ENCODE measurements at places on chromosomes 1 and 21.

- DNase-seq, result no peak
Observed at GRCh38 chr1:80917826-80918225, 882.9 kb upstream of the ADGRL2 start.

DNA sequence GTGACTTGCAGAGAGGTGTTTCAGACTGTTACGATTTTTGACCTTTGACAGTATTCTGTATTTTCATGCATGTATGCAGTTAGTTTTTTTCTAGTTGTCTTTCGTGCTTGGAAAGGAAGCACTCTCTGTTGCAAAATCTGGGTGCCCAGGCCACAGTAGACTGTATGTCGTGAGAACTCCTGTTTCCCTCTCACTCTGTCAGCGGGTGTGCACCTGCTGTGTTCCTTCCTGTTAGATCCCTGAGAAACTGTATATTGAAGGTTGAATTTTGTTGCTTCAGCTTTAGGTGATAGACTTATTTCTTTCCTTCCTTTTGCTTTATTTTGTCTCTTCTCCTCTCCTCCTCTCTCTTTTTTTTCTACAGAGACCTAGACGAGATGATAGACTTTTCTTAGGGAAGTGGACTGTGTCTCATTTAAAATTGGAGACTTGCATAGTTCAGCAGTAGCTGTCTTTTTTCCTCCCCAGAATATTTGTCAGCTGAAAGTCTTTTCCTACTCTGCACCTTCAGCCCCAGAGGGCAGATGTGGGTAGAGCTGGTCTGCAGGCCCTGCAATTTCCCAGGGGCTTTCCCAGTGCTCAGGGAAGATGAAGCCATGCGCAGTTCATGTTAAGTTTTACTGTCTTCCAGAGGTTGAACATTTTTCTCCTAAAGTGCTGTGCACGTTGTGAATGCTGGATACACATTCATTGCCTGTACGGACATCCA, 1.4 kb downstream of the TRAPPC10 start:
- DNase-seq, result peak; percentile 74

GRCh38 chr1:156750191-156750672, 1.2 kb downstream of the HDGF start:
- peak; percentile 60 for DNase-seq

DNA sequence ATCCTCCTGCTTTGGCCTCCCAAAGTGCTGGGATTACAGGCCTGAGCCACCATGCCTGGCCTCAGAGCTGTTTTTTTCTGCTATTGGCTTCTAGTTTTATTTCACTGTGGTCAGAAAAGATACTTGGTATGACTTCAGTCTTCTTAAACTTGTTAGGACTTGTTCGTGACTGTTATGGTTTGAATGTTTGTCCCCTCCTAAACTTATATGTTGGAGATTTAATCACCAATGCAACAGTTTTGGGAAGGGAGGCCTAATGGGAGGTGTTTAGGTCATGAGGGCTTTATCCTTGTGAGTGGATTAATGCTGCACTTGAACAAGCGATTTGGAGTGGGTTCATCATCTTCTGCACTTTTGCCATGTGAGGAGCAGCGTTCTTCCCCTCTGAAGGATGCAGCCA, 24.5 kb upstream of the SOD1 start:
- DNase-seq, result peak; percentile 9

- DNase-seq, result no peak
Observed at GRCh38 chr1:245327842-245328241, 173.1 kb downstream of the KIF26B start.

DNA sequence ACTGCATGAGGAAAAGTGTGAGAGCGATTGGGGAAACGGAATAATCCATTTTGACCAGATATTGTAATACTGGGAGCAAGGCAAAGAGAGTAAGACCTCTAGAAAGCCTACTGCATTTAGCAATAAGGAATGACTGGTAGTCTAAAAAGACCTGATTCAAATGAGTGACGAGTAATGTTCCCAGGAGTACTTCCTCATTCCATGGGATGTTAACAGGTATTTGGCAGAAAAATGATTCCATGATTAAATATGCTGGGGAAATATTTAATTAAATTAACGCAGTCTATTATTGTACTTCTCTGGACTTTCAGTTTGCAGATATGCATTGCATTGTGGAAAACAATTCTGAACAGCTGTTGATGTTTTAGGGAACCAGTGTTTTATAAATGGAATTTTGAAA, 105.5 kb downstream of the RPE65 start:
- no peak for DNase-seq

GRCh38 chr1:209021622-209022021, 561.9 kb upstream of the CAMK1G start:
- no peak for DNase-seq

- no peak for DNase-seq
Observed at GRCh38 chr1:5274527-5274926, 620.1 kb downstream of the AJAP1 start.

GRCh38 chr21:31803039-31804007, 69.5 kb upstream of the HUNK start:
- no peak for DNase-seq

GRCh38 chr21:40850071-40850470, 3.1 kb upstream of the DSCAM start:
- no peak for DNase-seq

DNA sequence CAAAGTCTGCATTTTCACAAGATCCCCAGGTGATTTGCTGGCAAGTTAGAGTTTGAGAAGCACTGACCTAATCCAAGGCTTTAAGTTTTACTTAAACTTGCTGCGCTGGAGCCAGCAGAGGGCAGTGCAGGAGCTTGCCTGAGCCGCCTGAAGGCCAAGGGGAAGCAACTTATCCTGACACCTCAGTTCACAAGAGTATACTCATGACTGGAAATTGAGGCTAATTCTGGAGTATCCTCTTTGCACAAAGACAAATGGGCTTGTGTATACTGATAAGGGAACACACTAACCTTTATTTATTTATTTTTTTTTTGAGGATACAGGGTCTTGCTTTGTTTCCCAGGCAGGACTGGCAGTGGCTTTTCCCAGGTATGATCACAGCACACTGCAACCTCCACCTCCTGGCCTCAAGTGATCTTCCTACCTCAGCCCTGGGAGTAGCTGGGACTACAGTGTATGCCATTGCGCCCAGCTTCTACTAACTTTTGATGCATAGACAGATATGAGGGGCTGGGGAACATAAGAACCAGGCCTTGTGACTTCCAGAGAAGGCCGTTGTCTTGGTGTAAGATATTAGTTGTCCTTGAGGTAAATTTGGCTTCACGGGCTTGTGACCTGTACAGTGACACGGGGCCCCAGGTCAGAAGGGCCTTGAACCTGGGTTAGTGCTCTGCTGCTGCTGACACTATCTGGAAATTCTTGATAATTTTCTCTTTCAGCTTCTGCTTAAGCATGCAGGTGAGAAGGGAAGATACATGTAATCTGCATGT, 29.0 kb upstream of the SLAMF1 start:
- peak; percentile 92 for DNase-seq

- peak; percentile 13 for DNase-seq
Observed at GRCh38 chr21:46459356-46460112, 843 bp downstream of the DIP2A start.

GRCh38 chr1:10149231-10149630, 61.1 kb upstream of the KIF1B start:
- DNase-seq, result no peak

DNA sequence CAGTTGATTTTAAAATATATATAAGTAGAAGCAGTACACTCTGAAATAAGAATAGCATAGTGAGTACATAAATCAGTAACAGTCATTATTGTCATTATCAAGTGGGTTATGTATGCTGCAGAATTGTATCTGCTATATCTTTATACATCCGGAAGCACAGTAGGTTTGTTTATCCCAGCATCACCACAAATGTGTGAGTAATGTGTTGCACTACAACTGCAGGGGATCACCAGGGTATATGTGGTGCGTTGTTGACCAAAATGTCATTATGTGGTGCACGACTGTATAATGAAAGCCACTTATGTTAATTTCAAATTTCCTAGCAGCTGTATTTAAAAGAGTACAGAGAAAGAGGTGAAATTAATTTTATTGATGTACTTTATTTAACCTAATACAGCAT, 87.7 kb upstream of the GADD45A start:
- no peak for DNase-seq

GRCh38 chr21:29215709-29216108, 83.0 kb upstream of the BACH1 start:
- DNase-seq, result no peak

- DNase-seq, result no peak
Observed at GRCh38 chr1:230228236-230228897, 161.3 kb downstream of the GALNT2 start.

- DNase-seq, result no peak
Observed at GRCh38 chr1:28163496-28164161, 12.9 kb downstream of the PTAFR start.

GRCh38 chr1:29459620-29459945, 223.3 kb downstream of the PTPRU start:
- DNase-seq, result no peak

DNA sequence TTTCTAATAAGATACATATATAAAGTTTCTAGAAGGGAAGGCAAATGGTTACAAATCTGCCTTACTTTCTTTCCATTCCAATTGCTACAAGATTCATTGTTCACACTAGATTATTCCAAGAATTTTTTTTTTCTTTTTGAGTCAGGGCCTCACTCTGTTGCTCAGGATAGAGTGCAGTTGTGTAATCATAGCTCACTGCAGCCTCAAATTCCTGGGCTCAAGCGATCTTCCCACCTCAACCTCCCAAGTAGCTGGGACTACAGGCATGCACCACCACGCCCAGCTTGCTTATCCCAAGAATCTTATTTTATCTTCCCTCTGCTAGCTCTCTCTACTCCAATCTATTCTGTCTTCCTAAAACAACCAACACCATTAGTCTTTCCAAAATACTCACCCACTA, 81.8 kb downstream of the KIAA0319L start:
- DNase-seq, result no peak

DNA sequence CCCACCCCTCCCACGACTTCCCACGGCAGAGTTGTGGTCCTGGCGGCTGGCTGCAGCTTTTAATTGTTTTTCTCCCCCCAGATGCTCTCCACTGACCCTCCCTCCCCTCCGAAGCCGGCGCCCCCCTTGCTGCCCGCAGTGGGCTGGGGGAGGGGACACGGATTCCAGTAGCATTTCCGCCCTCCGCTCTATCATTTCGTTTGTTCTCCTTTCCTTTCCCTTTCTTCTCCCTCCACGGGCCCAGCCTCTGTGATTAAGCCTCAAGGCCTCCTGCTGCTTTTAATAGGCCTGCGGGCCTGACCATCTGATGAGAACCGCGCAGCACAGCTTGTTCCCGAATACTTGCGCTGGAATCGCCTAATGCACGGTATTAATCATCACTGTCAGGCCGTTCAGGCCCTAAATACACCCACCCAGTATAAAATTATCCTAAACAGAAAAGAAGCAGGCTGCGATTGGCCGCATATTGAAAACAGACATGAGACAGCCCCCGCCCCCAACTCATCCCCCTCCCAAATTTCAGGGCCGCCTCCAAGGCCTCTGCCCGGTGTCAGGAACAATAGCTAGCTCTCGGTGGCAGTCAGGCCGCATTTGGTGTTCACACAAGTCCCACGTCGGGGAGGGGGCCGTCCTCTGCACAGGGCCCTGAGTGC, 102.0 kb upstream of the ARHGEF16 start:
- DNase-seq, result no peak

DNA sequence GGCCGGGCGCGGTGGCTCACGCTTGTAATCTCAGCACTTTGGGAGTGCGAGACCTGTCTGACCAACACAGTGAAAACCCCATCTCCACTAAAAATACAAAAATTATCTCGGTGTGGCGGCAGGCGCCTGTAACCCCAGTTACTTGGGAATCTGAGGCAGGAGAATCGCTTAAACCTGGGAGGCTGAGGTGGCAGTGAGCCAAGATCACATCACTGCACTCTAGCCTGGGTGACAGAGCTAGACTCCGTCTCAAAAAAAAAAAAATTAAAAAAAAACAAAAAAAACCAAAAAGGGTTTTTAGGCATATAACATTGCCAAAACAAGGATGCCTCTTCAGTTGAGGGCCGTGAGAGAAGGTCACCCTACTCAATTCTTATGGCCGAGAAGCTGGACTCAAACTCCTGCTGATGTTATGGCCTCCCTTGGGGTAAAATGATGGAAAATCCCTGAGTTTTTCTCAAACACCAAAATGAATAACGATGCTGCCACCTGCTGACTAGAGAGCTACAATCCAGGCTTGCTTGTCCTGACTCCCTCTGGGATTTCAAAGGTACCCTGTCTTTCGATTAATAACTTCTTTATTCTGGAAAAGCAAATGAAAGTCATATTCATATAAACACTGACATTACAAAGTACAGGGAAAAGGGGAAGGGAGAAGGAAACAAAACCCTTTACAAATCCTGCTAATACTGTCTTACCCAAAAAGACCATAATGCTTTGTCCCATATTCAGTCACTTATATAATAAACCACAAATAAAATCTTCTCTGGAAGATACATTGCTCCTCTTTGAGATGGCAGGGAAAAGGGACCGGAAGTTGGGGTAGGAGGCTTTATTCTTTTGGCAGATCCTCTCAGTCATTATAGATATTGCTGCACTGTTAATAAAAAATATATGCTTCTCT, 10.7 kb downstream of the RAB42 start:
- DNase-seq, result peak; percentile 61

GRCh38 chr1:110690709-110691365, 16.1 kb upstream of the KCNA3 start:
- DNase-seq, result no peak

DNA sequence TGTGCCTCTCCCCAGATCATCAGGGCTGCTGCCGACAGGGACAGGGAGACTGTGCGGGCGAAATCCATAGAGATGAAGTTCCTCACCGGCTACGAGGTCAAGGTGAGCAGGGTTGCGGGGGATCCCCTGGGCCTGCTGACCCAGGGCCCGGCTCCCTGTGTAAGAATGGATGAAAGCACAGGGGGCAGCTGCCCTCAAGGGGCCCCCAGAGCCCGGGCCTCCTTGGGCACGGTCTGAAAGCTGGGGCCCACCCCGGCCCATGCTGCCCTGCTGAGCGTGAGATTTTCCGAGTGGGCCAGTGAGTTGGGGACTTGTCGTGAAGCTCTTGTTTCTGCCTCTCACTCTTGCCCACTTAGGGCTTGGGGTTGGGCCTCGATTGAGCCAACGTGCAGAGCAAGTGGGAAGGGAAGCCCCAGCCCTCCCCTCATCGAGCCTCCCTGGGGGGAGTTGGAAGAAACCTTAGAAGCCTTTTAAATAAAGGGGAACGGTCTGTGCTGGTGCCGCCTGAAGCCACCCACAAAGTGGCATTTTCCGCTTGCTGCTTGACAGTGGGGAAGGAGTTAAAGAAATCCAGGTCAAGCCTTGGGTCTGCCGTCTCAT, 45.2 kb downstream of the COQ8A start:
- no peak for DNase-seq

DNA sequence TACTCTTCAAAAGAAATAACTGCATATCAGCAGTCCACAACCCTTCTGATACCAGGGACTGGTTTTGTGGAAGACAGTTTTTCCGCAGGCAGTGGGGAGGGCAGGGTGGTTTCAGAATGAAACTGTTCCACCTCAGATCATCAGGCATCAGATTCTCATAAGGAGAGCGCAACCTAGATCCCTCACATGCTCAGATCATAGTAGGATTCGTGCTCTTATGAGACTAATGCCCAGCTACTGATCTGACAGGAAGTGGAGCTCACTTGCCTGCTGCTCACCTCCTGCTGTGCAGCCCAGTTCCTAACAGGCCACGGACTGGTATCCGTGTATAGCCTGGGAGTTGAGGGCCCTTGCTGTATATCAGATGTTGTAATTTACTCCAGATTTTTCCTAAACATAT, 11.5 kb downstream of the RO60 start:
- DNase-seq, result peak; percentile 59

- peak; percentile 29 for DNase-seq
Observed at GRCh38 chr1:65309304-65310077, at the start of gene DNAJC6. DNAJC6 (plus strand) TSS chr1:65309543; CDS start chr1:65309746, 203 bp downstream.

Measured in GM12865 (cell line).